ENCODE measurements at places on chromosomes 6 and 20.
A peak's percentile ranks its signal among the peaks of the same experiment; 100 is the strongest.

GRCh38 chr6:8655670-8656454 is 220.5 kb upstream of the SLC35B3 start:
- no peak for DNase-seq
- H3K4me3 ChIP-seq = no peak overlapping the region
- no peaks in the 10 kb centered on the region for H3K36me3 ChIP-seq
- H3K27ac ChIP-seq = no peak overlapping the region
- no peaks in the 10 kb centered on the region for H3K4me1 ChIP-seq

DNA sequence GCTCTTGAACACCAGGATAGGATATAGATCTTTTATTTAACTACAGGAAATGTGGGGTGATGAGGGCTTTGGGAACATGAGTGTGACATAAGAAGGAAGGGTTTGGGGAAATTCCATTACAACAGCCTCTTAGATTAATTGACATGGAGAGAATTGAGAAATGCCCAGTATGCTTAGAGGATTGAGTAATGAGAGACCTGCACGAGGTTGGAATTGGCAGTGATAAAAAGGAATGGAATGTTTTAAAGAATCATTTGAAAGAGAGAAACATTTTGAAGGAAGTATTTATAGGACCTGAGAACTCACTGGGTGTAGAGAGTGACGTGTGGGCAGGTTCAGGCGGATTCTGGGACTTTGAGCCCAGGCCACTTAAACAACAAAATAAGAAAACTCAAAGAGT is 227.0 kb downstream of the BMP2 start:
- no peaks in the 10 kb centered on the region for H3K27me3 ChIP-seq
- H3K36me3 ChIP-seq = no peaks in the 10 kb centered on the region
- H3K4me1 ChIP-seq = no peaks in the 10 kb centered on the region
- DNase-seq = no peak

GRCh38 chr6:32327103-32327502 is 44.6 kb downstream of the TSBP1 start:
- H3K36me3 ChIP-seq = no peaks in the 10 kb centered on the region
- H3K27me3 ChIP-seq = peaks cover 39% of the 10 kb centered on the region
- H3K4me3 ChIP-seq = no peak overlapping the region

DNA sequence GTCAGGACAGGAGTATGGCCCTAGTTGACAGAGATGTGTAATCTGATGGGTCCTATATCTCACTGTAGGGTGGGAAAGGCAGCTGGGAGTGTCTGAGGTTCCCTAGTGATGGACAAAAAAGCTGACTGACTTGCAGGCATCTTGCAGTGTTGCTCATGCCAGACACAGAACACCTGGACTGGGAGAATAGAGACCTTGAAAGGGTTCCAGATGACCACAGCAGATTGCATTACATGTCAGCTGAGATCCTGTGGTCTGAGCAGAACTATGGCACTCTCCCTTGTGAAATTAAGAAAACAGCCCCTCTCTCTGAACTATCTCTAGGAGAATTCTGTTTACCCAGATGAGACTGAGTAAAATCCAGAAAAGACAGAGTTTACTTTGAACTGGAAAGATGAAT is 212.6 kb upstream of the MAN1A1 start:
- no peak overlapping the region for H3K27ac ChIP-seq
- no peak overlapping the region for H3K4me3 ChIP-seq
- no peaks in the 10 kb centered on the region for H3K36me3 ChIP-seq
- H3K4me1 ChIP-seq = no peaks in the 10 kb centered on the region
- H3K27me3 ChIP-seq = no peaks in the 10 kb centered on the region
- no peak for DNase-seq

DNA sequence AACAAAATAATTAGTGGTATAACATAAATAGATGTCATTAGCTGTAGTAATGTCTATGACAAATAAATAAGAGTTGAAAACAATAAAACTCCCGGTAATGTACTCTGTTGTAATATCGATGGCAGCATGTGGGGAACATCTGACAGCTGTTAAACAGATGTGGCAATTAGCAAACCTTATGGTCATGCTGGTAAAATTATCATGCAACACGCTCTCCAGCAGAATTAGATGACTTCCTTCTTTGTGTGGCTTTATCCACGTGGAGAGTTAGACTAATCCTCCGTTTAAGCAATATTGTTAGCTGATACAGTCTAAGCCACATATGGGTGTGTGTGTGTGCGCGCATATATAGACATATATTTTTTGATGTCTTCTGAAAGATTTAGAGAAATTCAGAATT is 77.7 kb upstream of the ZFP64 start:
- no peaks in the 10 kb centered on the region for H3K4me1 ChIP-seq
- DNase-seq = no peak
- no peak overlapping the region for H3K4me3 ChIP-seq
- H3K27me3 ChIP-seq = peaks cover 81% of the 10 kb centered on the region

DNA sequence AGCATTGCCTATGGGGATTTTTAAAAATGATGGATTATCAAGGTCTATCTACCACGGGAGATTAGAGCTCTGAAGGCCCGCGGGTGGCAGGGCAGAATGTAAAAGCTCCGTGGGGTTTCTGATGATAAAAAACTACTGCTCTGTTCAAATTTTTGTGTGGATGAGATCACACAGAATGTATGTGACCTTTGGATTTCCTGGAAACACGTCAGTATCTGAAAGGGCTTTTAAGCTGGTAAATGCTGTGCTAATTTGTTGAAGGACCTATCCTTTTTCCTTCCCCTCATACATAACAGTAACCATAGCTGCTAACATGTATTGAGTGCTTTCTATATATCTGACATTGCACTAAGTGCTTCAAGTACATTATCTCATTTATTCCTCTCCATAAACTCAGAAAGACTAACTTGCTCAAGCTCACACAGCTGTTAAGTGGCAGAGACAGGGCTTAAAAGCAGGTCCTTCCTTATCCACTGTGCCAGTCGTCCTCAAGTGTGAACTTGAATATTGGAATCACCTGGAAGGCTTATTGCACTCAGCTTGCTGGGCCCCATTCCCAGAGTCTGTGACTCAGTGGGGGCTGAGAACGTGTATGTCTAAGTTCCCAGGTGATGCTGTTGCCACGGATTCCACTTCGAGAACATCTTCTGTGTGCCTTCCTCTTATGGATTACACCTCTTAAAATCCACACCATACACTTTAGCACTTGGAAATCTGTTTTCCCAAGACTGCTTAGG is 1.9 kb upstream of the TMEM242 start:
- H3K36me3 ChIP-seq = peaks cover 5% of the 10 kb centered on the region
- H3K27ac ChIP-seq = no peak overlapping the region
- no peak for DNase-seq
- no peaks in the 10 kb centered on the region for H3K27me3 ChIP-seq

DNA sequence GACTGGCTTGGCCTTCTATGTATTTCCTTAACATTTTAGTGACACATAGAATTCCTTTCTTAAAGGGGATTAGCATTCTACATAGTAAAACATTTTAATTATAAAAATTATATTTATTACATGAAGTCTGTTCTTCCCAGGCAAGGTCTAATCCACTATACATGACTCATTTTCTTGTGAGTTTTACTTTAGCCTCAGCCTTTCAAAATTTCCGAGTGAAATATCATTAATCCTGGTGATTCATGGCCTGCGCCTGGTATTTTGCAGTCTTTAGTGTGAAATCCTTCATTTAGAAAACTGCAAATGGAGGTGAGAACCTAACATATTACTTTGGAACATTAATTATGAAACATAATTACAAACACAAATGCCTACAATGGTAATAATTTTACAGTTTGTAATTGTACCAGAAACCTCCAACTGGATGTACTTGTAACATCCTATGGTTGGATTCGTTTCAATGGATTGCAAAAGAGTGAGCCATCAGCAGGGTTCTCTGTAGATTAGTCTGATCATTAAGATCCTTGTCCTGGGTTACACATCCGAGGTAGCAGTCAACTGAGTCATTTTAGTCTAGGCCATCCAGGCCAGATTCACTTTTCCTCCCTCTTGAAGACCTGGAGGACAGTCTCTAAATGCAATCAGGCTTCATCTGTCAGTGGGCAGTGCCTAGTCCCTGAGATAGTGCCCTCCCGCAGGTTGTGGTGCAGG is 272.0 kb downstream of the PACRG start:
- no peaks in the 10 kb centered on the region for H3K4me1 ChIP-seq
- H3K27me3 ChIP-seq = peaks cover 9% of the 10 kb centered on the region
- no peak overlapping the region for H3K4me3 ChIP-seq
- H3K27ac ChIP-seq = no peak overlapping the region
- no peaks in the 10 kb centered on the region for H3K36me3 ChIP-seq

GRCh38 chr6:127855542-127856159 is 45.2 kb downstream of the THEMIS start:
- H3K27ac ChIP-seq = no peak overlapping the region
- H3K27me3 ChIP-seq = no peaks in the 10 kb centered on the region
- DNase-seq = peak; percentile 6
- H3K4me3 ChIP-seq = no peak overlapping the region
- H3K4me1 ChIP-seq = no peaks in the 10 kb centered on the region

GRCh38 chr20:43590036-43590391 is 723 bp upstream of the IFT52 start:
- no peak for DNase-seq
- H3K27me3 ChIP-seq = no peaks in the 10 kb centered on the region
- H3K36me3 ChIP-seq = 0 out of 2 replicates have a peak, but pooled peaks cover 4% of the 10 kb centered on the region
- peaks cover 22% of the 10 kb centered on the region for H3K4me1 ChIP-seq

DNA sequence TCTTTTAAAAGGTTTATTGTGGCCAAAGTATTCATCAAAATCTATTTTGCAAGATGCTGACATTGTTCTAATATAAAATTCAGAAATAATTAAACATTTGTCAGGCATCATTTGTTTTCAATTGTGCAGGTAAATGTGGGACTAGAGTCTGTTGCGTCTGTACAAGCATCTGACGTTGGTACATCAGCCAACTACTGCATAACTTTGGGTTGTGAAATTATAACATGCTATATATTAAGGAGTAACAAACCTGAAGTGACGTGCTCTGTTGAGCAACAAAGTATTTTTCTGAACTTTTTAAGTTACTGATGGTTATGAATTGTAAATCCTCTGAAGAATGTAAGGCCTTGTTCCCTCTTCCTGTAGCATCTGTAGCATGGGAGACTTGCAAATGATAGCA is 66.0 kb downstream of the RNF182 start:
- no peak overlapping the region for H3K4me3 ChIP-seq
- peaks cover 24% of the 10 kb centered on the region for H3K4me1 ChIP-seq
- no peaks in the 10 kb centered on the region for H3K27me3 ChIP-seq
- DNase-seq = no peak

DNA sequence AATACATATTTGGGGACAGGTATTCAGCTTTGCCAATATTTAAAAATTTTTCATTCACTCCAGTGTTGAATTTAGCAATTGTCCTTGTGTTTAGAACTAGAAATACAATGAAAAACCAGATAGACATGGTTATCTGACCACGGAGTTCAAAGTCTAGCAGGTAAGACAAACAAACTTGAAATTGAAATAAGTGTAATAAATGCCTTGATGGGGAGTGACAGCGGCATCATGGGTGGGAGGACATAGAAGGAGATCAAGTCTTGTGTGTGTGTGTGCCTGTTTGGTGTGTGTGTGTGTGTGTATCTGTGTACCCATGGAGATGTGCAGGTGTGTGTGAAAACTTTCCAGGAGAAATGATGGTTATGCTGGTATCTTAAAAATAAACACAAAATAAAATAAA is 750.0 kb upstream of the CITED2 start:
- no peaks in the 10 kb centered on the region for H3K27me3 ChIP-seq
- H3K27ac ChIP-seq = no peak overlapping the region
- no peaks in the 10 kb centered on the region for H3K4me1 ChIP-seq

GRCh38 chr20:33674294-33675135 is at the start of gene NECAB3:
Gene NECAB3 (minus strand): TSS chr20:33674428. CDS start chr20:33674352, 76 bp downstream.
- H3K27me3 ChIP-seq = no peaks in the 10 kb centered on the region
- peak within 1 kb of the TSS; percentile 48 for H3K27ac ChIP-seq

- H3K4me1 ChIP-seq = no peaks in the 10 kb centered on the region
- no peaks in the 10 kb centered on the region for H3K36me3 ChIP-seq
- peaks cover 54% of the 10 kb centered on the region for H3K27me3 ChIP-seq
- DNase-seq = no peak
- no peak overlapping the region for H3K27ac ChIP-seq
Measured at GRCh38 chr6:12884983-12885382, 168.4 kb downstream of the PHACTR1 start.

DNA sequence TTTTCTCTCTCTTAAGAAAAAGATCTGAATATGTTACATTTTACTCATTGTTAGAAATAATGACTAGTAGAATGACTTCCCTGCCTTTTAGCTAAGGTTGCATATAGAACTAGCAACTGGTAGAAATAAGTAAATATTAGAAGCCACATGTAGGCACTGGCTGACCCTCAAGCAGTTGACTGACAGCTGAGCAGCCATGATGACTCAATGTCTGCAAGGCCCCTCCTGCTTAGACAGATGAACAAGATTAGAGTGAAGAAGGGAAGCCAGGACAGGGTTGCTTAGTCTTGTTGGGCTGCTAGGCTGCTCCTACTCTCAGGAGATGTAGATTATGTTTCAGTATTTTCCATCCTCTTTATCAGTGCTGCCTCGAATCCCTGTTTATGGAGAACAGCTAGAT is 6.5 kb downstream of the MEP1A start:
- no peak overlapping the region for H3K27ac ChIP-seq
- no peak overlapping the region for H3K4me3 ChIP-seq
- H3K4me1 ChIP-seq = peaks cover 10% of the 10 kb centered on the region
- H3K27me3 ChIP-seq = no peaks in the 10 kb centered on the region
- H3K36me3 ChIP-seq = no peaks in the 10 kb centered on the region

- no peak overlapping the region for H3K4me3 ChIP-seq
- no peak overlapping the region for H3K27ac ChIP-seq
- no peaks in the 10 kb centered on the region for H3K4me1 ChIP-seq
- no peak for DNase-seq
- H3K27me3 ChIP-seq = no peaks in the 10 kb centered on the region
Measured at GRCh38 chr6:72826037-72826436, 204.2 kb downstream of the KCNQ5 start.

- H3K27ac ChIP-seq = peak overlapping the region; percentile 54
- no peak for DNase-seq
- no peaks in the 10 kb centered on the region for H3K36me3 ChIP-seq
- peaks cover 54% of the 10 kb centered on the region for H3K4me1 ChIP-seq
- H3K27me3 ChIP-seq = no peaks in the 10 kb centered on the region
- no peak overlapping the region for H3K4me3 ChIP-seq
Measured at GRCh38 chr20:53652859-53653517, 59.3 kb upstream of the ZNF217 start.

GRCh38 chr6:5713519-5713918 is 293.2 kb downstream of the NRN1 start:
- H3K4me3 ChIP-seq = no peak overlapping the region
- H3K27ac ChIP-seq = no peak overlapping the region
- no peaks in the 10 kb centered on the region for H3K36me3 ChIP-seq

GRCh38 chr6:39441301-39441700 is 118.8 kb upstream of the KCNK16 start:
- H3K4me3 ChIP-seq = no peak overlapping the region
- no peak overlapping the region for H3K27ac ChIP-seq
- peaks cover 15% of the 10 kb centered on the region for H3K27me3 ChIP-seq
- no peak for DNase-seq
- no peaks in the 10 kb centered on the region for H3K4me1 ChIP-seq

All from PC-9 (cell line).